ENCODE measurements at places on chromosomes 12 and 14.

DNA sequence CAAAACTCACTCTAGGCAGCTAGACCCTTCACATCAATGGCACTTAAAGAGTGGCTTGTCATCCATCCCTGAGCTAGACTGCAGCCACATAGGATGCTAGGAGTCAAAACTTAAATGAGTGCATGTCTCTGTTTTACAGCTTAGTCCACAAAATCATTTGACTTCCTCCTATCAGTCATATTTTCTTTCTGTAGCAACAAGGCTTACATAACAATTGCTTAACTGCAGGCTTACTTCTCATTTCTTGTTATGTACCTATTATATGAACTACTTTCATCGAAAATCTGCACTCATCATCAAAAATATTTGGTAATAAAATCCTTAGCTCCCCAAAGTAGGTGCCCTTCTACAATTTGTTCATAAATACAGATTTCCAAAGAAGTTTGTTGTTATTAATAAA, 30.1 kb downstream of the CLEC1A start:
- no peak for DNase-seq

DNA sequence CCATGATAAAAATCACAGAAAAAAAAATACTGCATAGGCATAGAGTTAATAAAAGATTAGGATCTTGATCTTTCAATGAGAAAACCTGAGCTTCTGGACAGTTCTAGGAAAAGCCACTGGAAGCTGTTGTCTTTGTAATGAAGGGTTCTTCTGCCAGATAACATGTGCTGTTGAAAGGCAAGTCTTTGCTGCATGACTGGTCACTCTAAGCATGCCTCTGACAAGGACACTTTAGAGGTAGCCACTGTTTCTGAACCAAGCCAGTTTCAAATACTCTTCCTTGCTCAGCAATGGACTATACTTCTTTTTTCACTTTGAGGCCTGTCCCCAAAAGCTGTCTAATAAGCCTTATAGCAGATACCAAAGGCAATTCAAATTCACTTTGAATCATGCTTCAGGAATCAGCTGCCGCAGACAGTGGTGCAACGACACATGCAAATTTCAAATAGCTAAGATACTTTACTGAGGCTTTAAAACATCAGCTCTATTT, 70.2 kb downstream of the BTG1 start:
- peak; percentile 94 for DNase-seq

GRCh38 chr14:100283984-100284881, 22.0 kb downstream of the SLC25A29 start:
- DNase-seq, result no peak

DNA sequence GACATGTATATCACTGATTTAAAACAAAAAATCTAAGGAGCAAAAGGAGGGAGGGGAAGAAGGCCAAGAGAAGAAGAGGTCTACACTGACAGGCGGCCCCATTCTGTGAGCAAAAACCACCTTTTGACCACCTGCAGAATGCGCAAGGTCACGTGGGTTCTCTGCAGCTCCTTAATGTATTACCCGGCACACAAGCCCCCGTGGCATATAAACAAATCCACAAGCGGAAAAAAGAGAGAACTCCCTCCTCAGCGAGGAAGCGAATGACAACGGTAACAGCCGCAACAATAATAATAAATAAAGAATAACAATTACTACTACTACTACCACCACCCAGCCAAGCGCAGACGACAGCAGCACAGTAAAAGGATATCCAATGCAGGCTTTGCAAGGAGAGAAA, 1.3 kb downstream of the KSR2 start:
- DNase-seq, result no peak

- no peak for DNase-seq
Measured at GRCh38 chr12:4039931-4040330, 166.7 kb upstream of the PARP11 start.

DNA sequence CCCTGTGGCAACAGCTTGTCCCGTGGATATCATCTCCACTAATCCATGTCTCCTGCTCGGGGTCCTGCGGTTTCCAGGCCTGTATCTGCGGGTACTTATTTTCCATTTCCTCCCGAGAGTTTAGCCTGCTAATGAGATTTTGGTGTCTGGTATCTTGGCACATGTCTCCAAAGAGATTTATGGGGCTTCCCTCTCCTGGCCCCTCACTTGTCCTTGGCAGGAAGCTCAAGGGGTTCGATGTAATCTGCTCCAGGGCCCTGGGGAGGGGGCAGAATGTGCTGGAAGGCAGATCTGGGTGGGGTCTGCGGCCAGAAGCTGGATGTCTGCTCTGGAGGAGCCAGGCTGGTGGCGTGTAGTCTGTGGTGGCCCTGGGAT, 85.7 kb downstream of the KIF26A start:
- no peak for DNase-seq

DNA sequence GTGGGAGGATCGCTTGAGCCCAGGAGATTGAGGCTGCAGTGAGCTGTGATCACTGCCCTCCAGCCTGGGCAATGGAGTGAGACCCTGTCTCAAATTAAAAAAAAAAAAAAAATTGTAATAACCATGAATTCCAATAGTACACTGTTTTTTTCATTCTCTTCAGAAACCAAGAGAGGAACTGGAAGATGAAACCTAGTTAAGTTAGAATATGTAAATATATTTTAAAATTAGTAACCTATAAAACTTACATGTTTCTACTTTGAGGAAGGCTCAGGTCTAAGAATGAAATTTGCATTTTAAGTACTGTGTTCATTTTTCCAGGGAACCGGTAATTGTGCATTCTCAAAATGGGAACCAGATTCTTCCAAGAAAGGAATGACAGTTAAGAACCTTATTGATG, 18.8 kb downstream of the KNTC1 start:
- DNase-seq, result no peak

DNA sequence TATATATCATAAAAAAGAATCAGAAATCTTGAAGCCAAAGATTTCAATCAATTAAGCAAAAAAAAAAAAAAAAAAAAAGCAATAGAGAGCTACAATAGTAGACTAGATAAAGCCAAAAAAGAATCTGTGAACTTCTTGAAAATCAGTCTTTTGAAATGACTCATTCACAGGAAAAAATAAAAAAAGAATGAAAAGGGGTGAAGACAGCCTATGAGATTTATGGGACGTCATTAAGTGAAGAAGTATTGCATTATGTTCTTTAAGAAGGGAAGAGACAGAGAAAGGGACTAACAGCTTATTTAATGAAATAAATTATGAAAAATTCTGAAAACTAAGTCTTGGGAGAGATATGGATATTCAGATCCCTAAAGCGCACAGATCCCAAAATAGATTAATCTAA, 103.8 kb downstream of the ACSS3 start:
- peak; percentile 28 for DNase-seq

- DNase-seq, result peak; percentile 66
Measured at GRCh38 chr12:31736472-31736871, 7.7 kb upstream of the AMN1 start.

GRCh38 chr12:71578694-71579258, 84.9 kb downstream of the ZFC3H1 start:
- DNase-seq, result no peak

DNA sequence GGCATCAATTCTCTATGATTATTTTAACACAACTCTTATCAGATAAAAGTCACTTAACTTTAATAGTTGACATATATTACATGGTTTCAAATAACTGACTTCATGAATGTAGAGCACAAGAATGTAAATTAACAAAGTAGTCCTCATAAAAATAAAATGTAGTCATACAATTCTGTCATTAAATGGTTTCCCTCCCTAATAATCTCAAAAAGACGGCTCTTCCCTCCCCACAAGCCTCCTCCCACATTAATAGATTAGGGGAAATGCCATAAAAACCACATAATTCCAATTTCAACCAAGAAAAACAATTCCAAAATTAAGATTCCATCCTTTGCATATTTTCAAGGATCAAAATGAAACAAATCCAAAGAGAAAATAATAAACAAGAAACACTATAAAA, 36.7 kb downstream of the SPTLC2 start:
- DNase-seq, result peak; percentile 52

- DNase-seq, result no peak
Measured at GRCh38 chr14:51294951-51295525, 55.0 kb downstream of the TMX1 start.

DNA sequence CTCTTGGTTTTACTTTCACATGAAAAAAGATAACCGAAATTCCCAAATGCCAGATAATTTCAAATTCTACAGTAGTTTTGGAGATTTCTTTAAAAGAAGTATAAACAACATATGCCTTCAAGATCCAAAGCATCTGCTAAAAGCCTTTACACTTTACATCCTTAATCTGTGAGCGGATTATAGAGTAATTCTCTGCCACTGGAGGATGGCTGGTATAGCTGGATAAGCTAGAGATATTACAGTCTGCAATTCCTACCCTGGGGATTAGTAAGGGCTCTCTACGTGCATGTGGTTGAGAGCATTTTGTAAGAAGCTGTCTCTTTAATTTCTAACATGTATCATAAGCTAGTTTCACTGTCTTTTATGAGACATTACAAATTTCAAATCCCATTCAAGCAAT, 240.3 kb upstream of the HMGA2 start:
- no peak for DNase-seq

DNA sequence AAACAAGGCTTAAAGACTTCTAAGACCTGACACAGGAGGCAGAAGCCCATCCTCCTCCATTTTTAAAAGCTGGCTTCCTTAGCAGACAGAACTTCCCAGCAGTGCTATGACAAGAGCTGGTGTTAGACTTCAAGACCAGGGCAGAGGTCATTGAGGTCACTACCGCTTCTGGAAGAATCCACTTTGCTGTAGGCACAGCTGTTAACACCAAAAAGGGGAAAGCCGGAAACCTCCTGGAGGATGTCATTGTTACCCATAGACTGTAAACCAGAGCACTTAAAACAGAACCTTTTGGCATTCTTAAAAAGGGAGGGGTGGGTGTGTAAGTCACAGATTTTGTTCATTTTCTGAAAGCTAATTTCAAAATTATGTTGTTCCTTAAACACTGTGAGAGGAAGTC, 445.7 kb downstream of the TMTC2 start:
- no peak for DNase-seq

DNA sequence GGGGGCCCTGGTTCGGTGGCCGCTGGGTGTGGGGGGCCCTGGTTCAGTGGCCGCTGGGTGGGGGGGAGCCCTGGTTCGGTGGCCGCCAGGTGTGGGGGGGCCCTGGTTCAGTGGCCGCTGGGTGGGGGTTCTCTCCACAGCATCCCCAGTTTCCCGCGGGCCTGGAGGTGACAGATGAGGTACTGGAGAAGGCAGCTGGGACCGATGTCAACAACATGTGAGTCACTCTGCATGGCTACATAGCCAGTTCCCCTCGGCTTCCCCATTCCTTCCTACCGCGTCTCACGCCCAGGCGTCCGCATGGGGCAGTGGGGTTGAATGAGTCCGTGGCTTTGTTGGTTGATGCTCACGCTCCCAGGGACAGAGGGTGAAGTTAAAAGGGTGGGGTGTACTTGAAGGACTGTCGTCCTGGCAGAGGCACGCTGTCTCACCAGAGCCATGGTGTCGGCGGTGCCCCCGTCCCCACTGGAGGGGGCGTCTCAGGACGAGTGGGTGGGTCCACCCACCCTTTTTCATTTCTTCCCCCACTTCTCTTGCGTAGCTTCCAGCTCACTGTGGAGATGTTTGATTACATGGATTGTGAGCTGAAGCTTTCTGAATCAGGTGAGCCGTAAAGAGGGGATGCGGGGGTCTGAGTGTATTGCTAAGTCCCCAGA, 15.6 kb downstream of the HIP1R start:
- peak; percentile 54 for DNase-seq

DNA sequence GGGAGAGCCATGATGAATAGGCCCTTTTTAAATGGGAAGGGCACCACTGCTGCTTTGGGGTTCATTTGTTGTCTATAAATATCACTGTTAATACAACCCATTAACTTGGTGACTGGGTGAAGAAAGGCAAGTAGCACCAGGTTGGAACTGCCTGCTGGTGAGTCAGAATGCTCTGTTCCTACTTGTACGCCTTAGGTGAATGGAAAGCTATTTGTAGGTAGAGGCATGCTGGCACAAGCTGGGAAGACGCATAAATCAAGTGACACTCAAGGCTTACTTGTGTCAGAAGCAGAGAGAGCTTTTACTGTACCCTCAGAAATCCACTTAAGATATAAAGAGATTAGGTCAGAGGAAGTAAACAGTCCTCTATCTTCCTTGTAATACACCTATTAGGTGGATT, 142.5 kb downstream of the TMX1 start:
- DNase-seq, result no peak

DNA sequence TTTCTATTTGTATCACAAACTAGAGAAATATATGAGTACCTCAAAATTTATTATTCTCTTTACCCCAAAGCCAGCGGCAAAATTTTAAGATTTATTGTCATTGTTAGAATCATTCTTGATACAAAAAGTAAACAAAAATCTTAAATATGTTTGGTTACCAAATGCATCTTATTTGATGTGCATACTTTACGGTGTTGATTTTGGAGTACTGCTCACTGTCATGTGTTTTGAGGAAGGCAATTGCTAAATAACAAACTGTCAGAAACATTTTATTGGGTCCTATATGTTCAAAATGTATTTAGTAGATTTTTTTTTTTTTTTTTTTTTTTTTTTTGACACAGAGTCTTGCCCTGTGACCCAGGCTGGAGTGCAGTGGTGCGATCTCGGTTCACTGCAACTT, 124.9 kb downstream of the PTPRR start:
- no peak for DNase-seq

- DNase-seq, result no peak
Measured at GRCh38 chr12:105476616-105477015, 146.1 kb downstream of the C12orf75 start.

DNA sequence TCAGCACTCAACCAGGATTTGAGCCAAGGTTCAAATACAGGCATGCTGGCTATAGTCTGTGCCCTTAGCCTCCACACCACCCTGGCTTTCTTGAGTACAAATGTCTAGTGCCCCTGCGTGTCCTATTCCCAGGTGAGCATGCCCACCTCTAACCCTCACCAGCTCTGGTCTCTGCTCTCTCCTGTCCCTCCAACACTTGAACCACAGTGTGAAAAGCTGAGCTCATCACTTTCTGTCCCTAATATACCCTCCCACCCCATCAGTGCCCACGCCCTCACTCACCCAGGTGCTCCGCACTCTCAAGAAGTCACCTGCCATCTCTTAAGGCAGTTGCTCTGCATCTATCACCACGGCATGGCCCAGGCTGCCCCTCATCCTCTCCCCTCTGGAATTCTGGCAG, 7.0 kb upstream of the KRT71 start:
- DNase-seq, result no peak

GRCh38 chr12:90010089-90010488, 301.5 kb upstream of the ATP2B1 start:
- DNase-seq, result peak; percentile 14

DNA sequence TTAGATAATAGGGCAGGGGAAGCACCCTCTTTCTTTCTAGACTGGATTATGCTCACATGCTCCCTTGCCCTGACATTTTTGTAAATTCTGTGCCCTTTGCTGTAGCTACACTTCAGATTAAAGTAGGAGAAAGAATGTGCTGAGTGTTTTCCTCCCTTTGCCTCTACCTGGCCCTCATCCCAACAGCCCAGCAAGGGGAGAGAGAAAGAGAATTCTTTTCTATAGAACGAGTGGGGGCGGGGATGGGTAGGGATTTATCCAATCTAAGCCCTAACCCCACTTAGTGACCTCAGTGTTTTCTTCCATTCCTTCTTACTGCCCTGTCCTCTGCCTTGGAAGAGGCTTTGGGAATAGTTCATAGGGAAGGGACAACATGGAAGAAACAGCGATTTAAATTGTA, 13.5 kb downstream of the GPR84 start:
- no peak for DNase-seq

Data from fibroblast of skin of scalp (primary cell).